ENCODE measurements at places on chromosomes 2 and 18. TPM values are rescaled to one million over a fixed set of nuclear protein-coding genes. Genes with fewer than 3 reads are reported as not detected.

- no peak for DNase-seq
These were observed 8.9 kb downstream of the TRAPPC12 start for GRCh38 chr2:3388412-3388738.

GRCh38 chr2:67259556-67260342, 137.4 kb upstream of the ETAA1 start:
- DNase-seq = peak; percentile 96

DNA sequence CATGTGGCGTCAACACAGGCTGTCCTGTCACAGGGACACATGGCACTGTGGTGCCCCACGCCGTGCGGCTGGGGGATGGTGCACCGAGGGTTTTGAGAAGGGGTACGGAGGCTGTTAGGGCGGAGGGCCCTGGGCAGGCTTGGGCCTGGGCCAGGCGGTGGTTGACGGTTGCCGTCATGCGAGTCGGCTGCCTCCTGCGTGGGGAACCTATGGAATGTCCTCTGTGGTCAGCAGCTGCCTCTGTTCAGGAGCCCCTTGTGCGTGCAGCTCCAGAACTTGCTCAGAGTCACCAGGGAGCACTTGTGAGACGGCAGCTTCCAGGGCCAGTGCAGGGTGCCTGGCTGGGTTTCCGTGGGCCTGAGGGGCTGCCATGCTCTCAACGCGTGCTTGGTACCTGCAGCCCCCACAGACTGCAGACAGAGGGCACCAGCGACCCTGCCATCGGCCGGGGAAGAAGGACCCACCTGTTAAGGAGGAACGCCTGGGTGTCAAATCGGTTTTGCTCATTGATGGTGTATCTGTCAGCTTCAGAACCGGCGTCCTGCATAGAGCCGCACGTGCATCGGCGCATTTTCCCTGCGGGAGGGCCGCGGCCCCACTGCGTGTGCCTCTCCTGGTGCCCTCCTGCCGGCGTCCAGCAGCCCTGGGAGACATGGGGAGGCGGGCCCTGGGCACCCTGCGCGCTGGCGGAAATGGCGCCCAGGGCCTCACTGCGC, 10.0 kb upstream of the D2HGDH start:
- no peak for DNase-seq

GRCh38 chr2:6372317-6372901, 493.3 kb downstream of the CMPK2 start:
- DNase-seq = peak; percentile 36

GRCh38 chr18:36867056-36867455, 38.1 kb downstream of the KIAA1328 start:
- no peak for DNase-seq

GRCh38 chr2:152861349-152861942, 143.0 kb downstream of the ARL6IP6 start:
- peak; percentile 9 for DNase-seq

DNA sequence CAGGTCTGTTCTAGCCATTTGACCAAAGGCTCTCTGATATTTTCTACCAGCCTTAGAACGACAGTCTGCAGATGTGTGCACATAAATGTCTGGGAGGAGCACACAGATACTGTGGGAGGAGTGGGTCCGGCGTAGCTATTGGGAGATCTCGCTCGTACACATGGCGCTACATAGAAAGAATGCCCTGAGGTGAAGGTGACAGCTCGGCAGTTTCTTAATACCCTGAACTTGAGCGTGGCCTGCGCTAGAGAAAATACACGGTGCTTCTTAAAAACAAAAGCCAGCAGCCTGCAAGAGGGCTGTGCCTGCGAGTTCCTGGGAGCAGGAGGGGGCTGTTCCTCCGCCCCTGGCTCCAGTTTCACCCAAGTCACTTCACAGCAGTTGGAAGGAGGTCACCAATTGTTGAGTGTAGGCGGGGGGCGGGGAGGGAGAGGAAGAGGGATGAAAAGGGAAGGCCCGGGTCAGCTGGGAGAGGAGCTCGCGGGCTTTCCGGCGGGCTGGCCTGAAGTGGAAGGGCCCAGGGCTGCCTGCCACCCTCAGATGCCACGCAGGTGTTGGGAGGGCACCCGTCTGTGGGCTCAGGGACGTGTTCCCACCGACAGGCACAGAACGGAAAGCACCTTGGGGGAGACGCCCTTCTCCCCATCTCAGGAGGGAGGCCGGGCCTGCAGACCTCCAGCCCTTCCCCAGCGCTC, 124.7 kb upstream of the ZNF516 start:
- DNase-seq = no peak

DNA sequence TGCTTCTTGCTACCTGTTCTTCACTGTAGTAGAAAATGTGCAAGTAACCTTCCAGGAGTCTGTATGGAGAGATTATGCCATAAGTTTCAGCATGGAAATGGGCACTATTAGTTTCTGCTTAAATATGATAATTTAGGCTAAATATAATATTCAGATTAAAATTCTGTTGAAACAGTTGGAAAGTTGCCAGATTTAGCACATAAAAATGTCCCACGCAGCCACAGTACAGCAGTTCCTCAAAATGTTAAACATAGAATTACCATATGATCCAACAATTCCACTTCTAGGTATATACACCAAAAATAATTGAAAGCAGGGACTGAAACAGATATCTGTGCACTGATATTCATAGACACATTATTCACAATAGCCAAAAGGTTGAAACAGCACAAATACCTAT, 121.2 kb downstream of the NRP2 start:
- DNase-seq = no peak

GRCh38 chr2:147623328-147623727, 221.5 kb upstream of the ACVR2A start:
- peak; percentile 18 for DNase-seq

GRCh38 chr2:226835420-226835795, 446 bp upstream of the RHBDD1 start:
- no peak for DNase-seq

DNA sequence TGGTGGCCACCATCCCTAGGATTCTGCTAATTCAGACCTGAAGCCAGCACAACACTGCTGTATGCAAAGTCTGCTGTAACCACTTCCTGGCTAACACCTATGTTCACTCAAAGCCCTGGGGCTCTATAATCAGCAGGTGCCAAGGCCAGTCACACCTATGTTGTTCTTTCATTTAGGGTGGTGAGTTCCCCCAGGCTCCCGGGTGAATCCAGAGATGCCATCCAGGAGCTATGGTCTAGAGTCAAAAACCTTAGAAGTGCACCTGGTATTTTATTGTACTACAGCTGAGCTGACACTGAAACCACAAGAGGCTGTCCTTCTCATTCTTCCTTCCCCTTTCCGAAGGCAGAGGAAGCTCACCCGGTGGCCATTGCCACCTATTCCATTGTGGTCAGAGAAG, 46.2 kb upstream of the CCDC141 start:
- no peak for DNase-seq

GRCh38 chr18:63318889-63319382, 633 bp downstream of the BCL2 start:
- DNase-seq = no peak

DNA sequence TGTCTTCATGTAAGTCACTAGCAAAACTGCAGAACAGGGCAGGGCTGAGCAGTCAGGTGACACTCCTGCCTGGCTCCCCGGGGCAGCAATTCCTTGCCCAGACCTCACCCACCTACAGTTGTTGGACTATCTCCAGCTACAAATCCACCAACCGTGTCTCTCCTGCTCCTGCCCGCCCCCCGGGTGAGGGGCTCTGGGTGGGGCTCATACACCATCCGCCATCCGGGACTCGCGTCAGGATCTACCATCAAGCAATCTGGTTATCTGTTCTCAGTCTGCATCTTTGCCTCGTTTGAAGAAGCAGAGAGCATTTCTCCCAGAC, 13.5 kb upstream of the GLI2 start:
- DNase-seq = no peak

DNA sequence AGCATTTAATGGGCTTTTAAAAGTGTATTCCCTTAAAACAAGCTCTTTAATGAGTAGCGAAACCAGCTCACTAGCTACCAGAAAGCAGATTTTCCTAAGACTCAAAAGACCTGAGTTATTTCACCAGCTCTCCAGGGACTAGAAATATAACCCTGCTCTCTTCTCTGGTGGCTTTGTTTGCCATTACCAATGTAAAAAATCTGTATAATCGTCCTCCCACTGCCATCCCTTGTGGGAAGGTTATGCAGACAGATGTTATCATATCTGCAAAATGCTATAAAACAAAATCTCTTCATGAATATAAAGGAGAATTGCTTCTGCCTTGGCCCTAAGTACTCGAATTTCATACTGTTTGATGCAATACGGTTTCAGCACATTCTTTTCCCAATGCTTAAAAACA, 335.2 kb downstream of the NUP35 start:
- DNase-seq = no peak

GRCh38 chr2:151478011-151478410, 68.3 kb downstream of the RIF1 start:
- peak; percentile 10 for DNase-seq

- DNase-seq = peak; percentile 32
These were observed 19.9 kb downstream of the SNED1 start for GRCh38 chr2:241018051-241018891.

DNA sequence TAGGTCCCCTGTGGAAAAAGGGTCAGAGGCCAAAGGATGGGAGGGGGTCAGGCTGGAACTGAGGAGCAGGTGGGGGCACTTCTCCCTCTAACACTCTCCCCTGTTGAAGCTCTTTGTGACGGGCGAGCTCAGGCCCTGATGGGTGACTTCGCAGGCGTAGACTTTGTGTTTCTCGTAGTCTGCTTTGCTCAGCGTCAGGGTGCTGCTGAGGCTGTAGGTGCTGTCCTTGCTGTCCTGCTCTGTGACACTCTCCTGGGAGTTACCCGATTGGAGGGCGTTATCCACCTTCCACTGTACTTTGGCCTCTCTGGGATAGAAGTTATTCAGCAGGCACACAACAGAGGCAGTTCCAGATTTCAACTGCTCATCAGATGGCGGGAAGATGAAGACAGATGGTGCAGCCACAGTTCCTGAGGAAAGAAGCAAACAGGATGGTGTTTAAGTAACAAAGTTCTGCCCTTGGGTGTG, 165.8 kb downstream of the RPIA start:
- peak; percentile 12 for DNase-seq

DNA sequence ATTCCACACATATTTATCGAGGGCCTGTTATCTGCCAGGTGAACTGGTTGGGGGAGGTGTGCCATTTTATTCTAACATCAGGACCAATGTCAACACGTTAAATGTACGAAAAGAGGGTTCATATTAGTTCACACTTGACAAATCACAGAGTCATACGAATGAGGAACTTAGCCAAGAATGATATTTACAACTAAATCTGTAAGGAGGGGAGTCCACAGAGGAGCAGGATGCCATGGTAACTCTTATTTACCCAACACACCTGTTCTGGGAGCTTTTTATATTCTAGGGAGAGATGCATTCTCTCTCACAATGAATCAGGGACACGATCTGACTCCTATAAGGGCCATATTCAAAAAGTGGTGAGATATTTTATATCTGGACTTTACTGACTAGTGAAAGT, 144.1 kb downstream of the CDC42EP3 start:
- DNase-seq = no peak

GRCh38 chr18:59149007-59149406, 9.3 kb downstream of the SEC11C start:
- DNase-seq = no peak

DNA sequence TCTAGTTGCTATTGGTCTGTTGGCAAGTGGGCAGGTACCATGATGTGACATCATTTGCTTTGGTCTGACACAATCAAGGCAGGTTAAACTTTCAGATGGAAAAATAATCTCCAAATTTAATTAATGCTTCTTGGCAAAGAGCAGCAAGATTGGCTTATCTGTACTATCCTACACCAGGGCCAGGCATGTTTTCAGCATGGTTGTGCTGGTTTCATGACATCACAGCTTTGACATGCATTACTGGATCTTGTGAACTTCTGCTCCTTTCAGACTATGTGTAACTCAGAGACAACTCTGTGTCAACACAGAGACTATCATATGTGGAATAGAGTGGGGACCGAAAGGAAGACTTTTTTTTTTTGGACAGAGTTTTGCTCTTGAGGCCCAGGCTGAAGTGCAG, 520.5 kb downstream of the TDRD15 start:
- no peak for DNase-seq

MSTN gene
- 1.2 TPM for total RNA-seq

MTA3 gene
- 25.0 TPM for total RNA-seq

RBM44 gene
- total RNA-seq = 0.02 TPM

CYP1B1 gene
- total RNA-seq = 8.3 TPM

CPLX4 gene
- total RNA-seq = not detected

CNTNAP5 gene
- total RNA-seq = not detected

AMER3 gene
- not detected for total RNA-seq

SLC4A3 gene
- 2.6 TPM for total RNA-seq

VWA3B gene
- not detected for total RNA-seq

SNTG2 gene
- total RNA-seq = not detected

LBX2 gene
- 1.6 TPM for total RNA-seq

PTPRM gene
- total RNA-seq = 14.0 TPM

QPCT gene
- total RNA-seq = 62.5 TPM

AAK1 gene
- 32.6 TPM for total RNA-seq

NEU2 gene
- not detected for total RNA-seq

Data from M059J (cell line).